ENCODE measurements at places on chromosomes 7 and 10.

- DNase-seq = no peak
Measured at GRCh38 chr10:52318822-52319464, 4.9 kb downstream of the DKK1 start.

GRCh38 chr7:138207555-138207971 lies 131.3 kb downstream of the AKR1D1 start:
- DNase-seq = no peak

GRCh38 chr7:115822801-115823200 lies 207.8 kb downstream of the TFEC start:
- DNase-seq = no peak

DNA sequence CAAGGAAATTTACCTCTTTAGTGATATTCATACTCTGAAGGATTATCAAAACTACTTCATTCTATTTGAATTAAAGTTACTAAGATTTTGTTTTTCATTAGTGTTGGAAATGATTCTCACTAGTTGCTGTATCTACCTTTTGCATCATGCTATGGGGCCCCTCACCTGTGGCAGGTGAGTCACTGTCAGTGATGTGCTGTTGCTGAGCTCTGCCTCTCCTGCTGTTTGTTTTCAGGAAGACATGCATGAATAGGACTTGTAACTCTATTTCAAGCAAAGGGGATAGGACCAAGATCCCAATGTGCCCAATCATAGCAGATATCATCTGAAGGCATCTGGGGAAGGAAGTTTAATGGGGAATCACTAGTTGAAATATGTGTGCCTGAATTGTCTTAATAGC lies 57.4 kb upstream of the AGR3 start:
- no peak for DNase-seq

DNA sequence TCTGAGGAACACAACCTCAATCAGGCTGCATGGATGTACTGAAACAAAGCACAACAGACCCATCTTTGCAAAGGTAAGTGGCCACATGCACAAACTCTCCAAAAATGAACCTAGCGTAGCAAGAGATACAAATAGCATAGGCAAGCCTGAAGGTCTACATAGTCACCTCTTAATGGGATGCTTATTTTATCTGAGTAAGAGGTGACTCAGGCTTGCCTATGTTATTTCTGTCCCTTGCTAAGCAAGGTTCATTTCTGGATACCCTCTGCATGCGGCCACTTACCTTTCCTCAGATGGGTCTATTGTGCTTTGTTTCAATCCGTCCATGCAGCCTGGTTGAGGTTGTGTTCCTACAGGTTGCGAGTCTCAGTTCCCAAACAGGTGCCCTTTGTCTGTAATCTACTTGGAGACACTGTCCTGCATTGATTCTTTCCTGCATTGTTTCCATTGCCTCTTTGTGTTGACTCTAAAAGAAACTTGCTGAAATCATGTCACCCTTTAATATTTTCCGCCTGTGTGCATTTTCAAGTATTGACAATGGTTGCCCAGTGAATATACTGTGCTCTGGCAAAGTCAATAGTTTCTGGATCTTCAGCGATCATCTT lies 291.8 kb upstream of the LYZL1 start:
- no peak for DNase-seq

DNA sequence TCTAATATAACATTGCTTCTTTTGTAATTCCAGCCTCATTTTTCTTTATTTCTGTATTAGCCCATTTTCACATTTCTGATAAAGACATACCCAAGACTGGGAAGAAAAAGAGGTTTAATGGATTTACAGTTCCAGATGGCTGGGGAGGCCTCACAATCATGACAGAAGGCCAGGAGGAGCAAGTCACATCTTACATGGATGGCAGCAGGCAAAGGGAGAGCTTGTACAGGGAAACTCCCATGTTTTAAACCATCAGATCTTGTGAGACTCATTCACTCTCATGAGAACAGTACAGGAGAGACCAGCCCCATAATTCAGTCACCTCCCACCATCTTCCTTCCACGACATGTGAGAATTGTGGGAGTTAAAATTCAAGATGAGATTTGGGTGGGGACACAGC lies 510.3 kb downstream of the CNTNAP2 start:
- DNase-seq = no peak

- DNase-seq = no peak
Measured at GRCh38 chr7:74074770-74075169, 8.8 kb upstream of the LIMK1 start.

DNA sequence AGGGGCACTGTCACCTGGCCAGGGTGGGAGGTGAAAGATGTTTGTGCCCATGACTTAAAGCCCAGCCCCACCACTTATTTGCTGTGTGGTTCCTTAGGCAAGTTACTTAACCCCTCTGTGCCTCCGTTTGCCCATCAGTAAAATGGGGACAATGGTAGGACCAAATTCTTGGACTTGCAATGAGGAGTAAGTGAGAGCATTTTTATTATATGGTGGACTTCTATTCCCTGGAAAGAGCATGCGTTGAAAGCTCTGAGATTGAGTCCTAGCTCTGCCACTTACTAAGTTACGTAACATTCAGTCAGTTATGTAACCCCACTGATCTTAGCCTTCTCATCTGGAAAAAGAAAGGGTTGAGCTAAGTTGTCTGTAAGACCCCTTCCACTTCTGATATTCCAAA lies 18.8 kb downstream of the VSIR start:
- no peak for DNase-seq

DNA sequence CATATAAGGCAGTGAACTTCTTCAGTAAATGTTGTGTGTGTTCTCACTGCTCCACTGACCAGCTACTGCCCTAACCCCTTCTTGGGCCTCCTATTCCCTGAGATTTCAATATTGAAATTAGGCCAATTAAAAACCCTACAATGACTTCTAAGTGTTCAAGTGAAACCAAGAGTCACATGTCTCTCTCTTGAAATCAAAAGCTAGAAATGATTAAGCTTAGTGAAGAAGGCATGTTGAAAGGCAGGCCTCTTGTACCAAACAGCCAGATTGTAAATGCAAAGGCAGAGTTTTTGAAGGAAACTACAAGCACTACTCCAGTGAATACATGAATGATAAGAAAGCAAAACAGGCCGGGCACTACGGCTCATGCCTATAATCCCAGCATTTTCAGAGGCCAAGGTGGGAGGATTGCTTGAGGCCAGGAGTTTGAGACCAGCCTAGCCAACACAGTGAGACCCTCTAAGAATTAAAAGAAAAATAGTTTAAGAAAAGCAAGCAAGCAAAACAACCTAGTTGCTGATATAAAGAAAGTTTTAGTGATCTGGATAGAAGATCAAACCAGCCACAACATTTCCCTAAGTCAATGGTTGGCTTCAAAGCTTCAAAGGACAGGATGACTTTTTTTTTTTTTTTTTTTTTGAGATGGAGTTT lies 22.3 kb downstream of the BRAF start:
- DNase-seq = no peak

DNA sequence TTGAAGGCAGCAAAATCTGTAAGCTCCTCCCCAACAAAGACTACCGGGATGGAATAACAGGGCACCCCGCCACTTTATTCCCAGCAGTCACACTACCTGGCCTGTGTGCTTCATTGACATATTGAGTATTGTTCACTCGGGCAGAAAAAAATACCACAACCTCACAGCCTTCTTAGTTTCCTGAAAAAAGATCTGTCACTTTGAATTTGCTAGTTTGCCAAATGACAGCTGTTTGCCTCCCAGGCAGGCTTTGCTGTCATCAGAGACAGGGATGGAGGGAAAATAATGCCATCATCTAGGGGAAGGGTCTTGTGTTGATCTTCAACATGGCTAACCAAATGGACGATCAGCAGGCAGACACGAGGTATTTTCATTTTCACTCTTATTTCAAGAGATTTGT lies 26.9 kb downstream of the BMPER start:
- DNase-seq = no peak

- peak; percentile 62 for DNase-seq
Measured at GRCh38 chr10:63464402-63465292, 1.1 kb downstream of the JMJD1C start.

- peak; percentile 10 for DNase-seq
Measured at GRCh38 chr10:132511121-132512051, 26.2 kb upstream of the INPP5A start.

- DNase-seq = no peak
Measured at GRCh38 chr10:16439295-16439694, 2.5 kb downstream of the PTER start.

DNA sequence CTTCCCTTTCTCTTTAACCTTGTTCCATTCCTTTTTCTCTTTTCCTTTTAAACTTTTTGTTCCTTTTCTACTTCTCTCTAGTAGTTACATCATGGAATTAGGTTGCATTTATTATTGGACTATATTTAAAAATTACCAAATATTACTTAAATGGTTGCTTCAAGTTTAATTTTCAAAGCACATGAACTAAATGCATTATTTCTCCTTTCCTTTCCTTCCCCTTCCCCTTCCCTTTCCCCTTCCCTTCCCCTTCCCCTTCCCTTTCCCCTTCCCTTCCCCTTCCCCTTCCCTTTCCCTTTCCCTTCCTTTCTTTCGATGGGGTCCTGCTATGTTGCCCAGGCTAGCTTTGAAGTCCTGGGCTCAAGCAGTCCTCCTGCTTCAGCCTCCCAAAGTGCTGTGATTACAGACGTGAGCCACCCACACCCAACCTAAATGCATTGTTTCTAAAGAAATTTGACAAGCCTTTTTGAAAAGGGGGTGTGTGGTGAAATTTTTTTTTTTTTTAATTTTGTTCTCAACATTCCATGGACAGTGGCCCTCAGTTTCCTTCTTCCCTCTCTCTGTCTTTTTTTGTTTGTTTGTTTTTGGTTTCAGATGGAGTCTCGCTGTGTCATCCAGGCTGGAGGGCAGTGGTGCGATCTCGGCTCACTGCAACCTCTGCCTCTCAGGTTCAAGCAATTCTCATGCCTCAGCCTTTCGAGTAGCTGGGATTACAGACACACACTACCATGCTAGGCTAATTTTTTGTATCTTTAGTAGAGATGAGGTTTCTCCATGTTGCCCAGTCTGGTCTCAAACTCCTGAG lies 31.2 kb downstream of the TMEM60 start:
- DNase-seq = no peak

- no peak for DNase-seq
Measured at GRCh38 chr10:123269017-123269552, 114.9 kb downstream of the BUB3 start.

DNA sequence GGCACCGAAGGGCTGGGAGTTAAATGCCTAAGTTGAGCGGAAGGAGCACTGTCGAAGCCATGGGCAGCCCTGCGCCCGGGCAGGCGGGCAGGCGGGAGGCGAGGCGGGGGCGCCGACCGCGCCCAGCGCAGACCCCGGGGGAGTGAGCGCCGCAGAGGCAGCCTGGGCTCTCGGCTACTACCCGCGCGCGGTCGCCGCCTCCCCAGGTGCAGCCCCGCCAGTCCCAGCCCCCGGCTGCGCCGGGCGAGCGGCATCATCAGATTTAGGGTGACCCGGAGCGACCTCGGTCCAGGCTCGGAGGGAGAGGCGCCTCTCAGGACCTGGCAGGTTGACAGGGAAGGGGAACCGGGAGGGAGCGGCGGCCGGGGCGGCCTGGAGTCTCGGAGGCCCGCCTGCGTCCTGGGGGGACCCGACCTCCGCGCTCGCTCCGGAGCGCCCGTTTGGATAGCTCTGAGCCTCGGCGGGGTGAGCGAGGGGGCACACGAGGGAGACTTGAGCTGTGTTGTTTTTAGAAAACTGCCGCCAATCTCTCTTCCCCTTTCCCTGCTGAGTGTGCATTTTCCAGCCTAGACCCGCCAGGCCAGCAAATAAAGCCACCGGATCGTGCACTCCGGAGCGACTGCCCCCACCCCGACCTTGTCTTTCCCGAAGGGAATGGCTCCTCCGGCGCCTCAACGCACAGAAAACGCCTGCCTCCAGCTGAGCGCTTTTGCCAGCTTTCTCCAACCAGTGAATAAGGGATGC lies 2.3 kb upstream of the NRP1 start:
- DNase-seq = no peak

- DNase-seq = no peak
Measured at GRCh38 chr10:122294511-122295450, 23.7 kb downstream of the BTBD16 start.

DNA sequence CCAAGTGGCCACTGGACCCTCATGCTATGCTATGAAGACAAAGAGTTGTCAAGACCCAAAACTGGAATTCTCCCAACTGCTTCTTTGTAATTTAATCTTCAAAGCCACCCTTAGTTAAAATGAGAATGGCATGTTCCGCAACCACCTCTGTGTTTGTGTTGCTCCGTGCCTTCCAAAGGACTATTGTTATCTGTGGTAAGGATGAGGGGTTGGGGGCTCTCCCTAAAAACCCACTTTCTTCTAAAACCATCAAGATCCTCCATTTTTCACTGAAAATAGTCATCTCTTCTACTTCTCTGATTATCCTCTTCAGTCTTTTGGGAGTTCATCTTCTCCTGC lies 222.1 kb upstream of the AOAH start:
- DNase-seq = no peak

GRCh38 chr10:13795653-13796555 lies 209.1 kb downstream of the PRPF18 start:
- no peak for DNase-seq

DNA sequence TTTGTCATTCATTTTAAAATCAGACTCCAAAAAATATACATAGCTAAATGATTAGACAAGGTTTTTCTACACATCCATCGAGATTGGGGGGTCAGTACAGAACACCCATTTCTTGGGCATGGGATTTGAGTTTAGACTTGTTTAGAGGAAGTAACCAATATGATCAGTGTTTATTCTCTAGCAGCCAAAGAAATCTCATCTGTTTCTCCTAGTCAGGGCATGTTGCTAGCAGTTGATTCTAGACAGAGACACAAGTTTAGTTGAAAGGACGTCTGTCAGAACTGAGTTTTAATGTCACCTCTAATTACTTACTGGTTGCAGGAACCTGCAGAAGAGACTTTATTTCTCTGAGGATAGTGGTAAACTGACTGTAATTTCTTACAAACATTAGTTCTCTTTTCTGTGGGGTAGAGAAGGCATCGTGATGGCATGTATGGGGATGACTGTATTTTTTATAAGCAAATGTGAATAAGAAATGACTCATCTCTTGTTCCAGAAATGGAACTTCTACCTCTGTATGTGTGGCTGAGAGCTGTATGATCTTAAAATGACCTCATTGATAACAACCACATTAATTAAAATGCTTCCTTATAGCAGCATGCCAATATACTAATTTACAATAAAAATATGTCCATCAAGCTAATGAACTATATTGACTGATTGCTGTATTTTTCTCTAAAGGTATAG lies 30.6 kb upstream of the RHOBTB1 start:
- no peak for DNase-seq

DNA sequence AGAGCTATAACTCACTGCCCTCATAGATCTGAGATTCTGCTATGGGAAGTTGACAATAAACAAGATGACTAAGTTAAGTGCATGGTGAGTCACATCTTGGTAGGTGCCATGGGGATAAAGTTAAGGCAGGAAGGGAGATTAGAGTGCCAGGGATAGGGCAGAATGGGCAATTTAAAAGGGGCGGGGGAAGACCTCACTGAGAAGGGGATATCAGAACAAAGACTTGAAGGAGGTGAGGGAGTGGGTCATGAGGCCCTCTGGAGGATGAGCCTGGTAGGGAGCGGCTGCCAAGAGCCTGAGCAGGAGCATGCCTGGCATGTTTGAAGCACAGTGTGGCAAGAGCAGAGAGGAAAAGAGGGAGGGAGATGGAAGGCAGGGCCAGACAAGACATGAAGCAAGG lies 34.8 kb upstream of the INMT start:
- no peak for DNase-seq

GRCh38 chr7:34718867-34719266 lies 60.8 kb downstream of the NPSR1 start:
- DNase-seq = no peak

GRCh38 chr10:116371737-116372136 lies 47.5 kb downstream of the CCDC172 start:
- DNase-seq = no peak

- no peak for DNase-seq
Measured at GRCh38 chr7:56087445-56087844, 5.3 kb downstream of the PHKG1 start.

Measured in substantia nigra (tissue), 51 donors.